CD4-positive, alpha-beta memory T cell (primary cell): ENCODE measurements at places on chromosomes 2 and 18.

GRCh38 chr18:48184118-48184517 is 225.1 kb downstream of the ZBTB7C start:
- DNase-seq: no peak

DNA sequence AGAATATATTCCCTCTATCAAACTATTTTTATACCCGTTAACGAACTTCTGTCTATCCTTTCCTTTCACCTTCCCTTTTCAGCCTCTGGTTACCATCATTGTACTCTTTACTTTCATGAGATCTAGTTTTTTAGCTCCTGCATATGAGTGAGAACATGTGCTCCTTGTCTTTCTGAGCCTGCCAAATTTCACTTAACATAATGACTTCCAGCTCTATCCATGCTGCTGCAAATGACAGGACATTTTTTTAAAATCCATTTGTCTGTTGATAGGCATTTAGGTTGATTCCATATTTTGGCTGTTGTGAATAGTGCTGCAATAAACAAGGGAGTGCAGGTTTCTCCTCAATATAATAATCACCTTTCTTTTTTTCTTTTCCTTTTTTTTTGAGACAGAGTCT is 8.2 kb upstream of the CCDC195 start:
- no peak for DNase-seq

DNA sequence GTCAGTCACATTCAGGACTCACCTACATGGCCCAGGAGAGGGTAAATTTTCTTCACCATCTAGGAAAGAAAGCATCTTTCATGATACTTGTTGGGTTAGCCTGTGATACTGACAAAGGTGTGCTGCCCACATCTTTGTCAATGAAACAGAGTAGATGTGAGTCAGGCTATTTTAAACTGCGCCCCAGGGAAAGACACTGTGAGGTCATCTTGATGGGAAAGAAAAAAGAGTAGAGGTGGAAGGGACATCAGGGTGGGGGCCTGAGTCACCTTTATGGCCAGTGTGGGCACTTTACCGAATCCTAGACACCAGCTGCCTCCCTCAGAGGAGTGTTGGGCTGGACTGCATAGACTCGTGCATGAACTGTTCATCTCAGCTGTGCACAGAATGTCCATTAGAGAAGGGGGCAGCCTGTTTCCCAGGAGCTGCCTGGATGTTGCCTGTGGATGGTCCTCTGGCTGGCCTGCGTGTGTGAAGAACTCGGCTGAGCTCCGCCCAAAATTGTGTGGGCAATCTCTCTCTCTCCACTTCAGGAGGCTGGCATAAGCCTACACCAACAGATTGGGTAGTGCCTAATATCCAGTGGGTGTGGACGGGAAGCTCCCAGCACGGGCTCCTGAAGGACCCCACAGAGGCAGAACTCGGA is 278.7 kb upstream of the PXDN start:
- DNase-seq: no peak

DNA sequence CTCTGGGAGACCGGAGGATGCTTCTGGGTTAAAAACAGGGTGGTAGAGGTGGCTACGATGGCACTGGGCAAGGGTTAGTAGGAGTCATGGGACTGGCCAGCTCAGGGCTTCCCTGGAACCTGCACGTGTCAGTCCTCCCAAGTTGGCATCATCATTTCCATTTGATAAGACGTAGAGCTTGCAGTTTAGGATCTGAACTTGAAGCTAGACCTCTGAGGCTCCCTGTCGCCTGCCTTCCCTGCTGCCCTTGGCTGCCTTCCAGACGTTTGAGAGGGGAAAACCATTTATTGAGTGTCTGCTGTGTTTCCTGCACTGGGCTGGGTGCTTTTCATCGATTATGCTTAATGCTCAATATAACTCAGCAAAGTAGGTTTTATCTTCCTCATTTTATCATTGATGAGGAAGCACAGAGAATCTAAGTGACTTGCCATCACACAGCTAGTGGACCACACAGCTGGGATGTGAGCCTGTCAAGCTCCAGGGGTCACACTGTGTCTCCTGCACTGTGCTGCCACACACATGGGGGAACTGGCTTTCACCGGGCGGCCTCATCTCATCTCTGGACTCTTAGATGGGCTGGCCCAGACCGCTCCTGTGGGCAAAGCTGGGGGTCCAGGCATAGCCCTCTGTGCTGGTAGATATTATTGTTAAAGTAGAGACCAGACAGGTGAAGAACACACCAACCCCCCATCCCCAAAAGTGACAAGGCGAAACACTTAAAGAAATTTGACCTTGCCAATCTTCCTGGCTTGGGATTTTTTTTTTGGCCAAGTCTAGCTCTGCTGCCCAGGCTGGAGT is 7.8 kb downstream of the NT5DC4 start:
- DNase-seq: no peak

- no peak for DNase-seq
Measured at GRCh38 chr18:45316127-45316526, 299.1 kb upstream of the SLC14A2 start.

- DNase-seq: no peak
Measured at GRCh38 chr2:26495705-26496297, 17.9 kb upstream of the OTOF start.

DNA sequence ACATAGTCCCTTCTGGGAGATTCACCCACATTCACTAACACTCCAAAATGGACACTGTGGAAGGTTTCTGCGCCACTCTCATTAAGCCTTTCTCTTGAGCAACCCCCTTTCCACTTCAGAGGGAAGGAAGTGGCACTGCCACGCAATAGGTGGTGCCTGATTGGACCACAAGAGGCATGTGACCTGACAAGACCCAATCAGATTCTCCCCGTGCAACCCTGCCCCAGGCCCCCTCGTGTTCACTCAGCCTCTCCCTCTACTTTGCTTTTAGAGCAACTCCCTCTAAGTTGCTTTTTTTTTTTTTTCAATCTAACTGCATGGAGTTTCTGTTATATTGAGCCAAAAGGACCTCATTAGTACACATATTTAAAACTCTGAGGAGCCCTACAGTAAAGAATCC is 158.0 kb downstream of the EN1 start:
- DNase-seq: no peak

- no peak for DNase-seq
Measured at GRCh38 chr2:191618786-191619185, 59.1 kb upstream of the NABP1 start.

DNA sequence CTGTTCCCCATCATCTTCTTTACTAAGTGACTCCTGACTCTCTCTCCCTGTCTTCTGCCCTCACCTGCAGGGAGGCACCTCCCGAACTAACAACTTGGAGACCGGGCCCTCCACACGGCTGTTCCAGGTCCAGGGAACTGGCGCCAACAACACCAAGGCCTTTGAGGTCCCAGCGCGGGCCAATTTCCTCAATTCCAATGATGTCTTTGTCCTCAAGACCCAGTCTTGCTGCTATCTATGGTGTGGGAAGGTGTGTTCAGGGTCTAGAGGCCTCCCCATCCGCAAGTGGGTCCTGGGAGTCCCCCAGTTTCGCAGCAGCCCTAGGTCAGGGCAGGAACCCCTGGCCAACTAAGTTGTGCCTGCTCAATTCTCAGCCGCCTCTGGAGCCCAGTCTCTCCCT is 15.5 kb downstream of the VIL1 start:
- no peak for DNase-seq

- DNase-seq: no peak
Measured at GRCh38 chr2:240731178-240731545, 39.5 kb downstream of the AQP12A start.

DNA sequence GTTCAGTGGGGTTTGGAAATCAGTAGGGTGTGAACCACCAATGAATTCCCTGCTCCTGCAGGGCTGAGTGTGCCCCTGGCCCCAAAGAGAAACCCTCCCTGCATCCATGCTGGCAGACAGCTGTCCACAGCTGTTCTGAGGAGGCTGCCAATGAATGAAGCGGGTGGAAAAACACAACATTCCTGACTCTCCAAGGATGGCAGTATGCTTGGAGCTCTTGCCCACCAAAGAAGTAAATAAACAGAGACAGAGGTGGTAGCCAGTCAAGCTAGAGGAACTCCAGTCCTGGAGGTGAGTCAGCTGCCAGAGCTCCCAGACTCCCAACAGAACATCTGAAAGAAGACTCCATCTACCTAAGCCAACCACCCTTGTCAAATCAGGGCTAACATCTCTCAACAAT is 6.2 kb downstream of the ZBTB7C start:
- no peak for DNase-seq

DNA sequence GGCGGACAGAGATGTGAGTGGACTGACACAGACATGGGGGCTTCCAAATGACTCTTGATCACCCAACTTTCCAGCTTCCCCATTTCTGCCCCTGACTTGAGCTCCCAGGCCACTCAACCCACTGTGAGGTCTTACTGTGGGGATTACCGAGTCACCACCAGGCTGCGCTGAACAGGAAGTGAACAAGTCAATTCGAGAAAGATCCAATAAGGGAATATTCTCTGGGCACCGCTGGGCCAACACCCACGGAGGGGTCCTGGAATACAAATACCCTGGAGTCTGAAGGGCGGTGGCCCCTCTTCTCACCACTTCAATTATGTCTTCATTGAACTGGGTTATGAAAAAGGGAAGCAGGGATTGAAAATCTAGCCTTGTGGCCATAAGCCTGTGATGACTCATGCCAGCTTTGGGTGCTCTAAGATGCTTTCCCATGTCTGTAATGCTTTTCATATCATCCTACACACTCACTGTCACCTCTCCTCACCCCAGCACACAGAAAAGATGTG is 37.7 kb downstream of the BCL11A start:
- no peak for DNase-seq

- DNase-seq: peak; percentile 15
Measured at GRCh38 chr2:106269591-106270291, 75.6 kb upstream of the UXS1 start.

DNA sequence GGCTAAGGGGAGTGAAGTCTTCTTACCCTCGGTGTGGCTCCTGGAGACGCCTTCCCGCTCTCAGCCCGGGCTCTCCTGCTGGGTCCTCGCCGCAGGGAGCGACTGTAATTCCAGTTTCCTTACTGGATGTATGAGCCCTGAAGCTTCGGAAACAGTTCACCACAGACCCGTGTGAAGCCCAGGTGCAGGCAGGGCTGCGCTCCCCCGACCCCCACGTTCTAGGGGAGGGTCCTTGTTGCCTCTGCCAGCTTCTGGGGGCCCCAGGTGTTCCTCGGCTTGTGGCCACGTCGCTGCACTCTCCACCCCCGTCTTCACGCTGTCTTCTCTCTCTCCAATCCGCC is 5.1 kb upstream of the ASB1 start:
- DNase-seq: no peak

DNA sequence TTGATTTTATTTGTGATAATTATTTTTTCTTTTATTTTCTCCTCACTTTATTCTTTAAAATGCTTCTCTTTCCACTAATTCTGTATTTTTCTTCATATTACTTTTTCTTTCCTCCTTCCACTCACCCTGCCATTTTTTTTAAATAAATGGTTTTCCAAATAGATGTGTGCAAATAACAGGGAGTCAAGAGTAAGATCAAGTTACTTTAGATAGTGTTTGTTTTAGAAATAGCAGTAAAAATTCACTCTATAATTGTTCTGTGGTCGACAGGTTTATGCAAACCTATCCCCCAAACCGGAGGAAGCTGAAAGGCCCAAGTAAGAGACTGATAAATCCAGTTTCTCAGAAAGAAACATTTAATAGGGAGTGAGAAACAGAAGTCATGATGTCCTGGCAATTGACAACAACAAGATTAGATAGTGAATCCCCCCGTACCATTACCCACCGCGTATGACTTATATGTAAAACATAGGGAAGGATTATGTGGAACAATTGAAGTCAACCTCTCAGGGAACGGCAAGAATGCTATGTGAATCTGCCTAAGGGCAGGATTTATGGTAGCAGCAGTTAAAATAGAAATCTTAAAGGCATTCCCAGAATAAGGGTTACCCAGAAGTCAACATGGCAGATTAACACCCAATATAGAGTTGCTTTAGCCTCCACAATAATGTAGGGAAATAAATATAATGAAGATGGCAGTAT is 75.5 kb downstream of the KYNU start:
- DNase-seq: no peak

- DNase-seq: no peak
Measured at GRCh38 chr2:124647663-124648062, 622.6 kb downstream of the CNTNAP5 start.

DNA sequence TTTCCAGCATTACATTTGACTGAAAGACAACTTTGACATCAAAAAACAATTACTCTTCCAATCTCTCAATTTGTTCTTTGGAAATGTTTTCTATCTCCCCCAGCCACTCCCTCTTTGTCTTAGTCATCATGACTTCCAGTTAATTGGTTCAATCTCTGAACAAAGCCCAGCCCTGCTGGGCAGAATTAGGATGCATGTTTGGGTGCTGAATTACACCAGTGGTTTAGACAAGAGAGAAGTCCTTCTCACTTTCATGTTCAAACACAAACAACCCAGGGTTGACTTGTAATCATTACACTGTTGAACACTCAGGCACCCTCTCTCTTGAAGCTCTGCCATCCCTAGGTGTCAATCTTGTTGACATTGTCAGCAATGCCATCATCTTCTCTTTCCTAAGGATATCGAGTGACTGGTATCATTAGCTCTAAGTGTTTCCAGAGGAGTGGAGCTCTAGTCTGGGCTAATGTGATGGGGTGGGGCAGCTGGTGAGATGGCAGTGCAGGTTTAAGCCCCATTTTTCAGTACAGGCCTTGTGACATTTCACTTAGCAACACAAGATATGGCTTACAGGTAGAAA is 90.8 kb upstream of the MEIS1 start:
- DNase-seq: no peak

DNA sequence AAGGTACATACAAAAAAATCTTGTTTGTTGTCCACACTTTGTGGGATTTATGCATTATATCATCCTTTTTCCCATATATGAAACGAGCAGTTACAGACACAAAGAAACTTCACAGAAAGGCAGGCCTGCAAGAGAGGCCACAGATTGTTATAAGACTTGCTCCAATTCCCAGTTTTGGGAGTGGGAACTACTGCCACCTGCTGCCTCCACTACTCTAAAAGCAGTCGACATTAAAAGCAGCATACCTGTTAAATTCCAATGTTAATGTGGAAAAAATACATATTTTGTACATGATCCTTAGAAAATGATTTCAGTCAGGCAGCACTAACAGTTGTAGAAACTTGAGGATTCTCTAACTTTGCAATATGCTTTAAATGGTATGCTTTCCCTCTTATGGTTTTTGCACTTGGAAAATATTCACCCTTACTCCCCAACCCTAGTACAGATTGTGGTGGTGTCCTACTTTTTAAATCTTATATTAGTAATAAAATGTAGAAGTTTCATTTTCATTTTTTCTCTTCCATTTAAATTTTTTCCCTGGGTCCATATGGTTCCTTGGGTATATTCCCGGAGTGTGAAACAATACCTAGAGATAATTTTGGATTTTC is 37.9 kb downstream of the SLC38A11 start:
- DNase-seq: no peak

DNA sequence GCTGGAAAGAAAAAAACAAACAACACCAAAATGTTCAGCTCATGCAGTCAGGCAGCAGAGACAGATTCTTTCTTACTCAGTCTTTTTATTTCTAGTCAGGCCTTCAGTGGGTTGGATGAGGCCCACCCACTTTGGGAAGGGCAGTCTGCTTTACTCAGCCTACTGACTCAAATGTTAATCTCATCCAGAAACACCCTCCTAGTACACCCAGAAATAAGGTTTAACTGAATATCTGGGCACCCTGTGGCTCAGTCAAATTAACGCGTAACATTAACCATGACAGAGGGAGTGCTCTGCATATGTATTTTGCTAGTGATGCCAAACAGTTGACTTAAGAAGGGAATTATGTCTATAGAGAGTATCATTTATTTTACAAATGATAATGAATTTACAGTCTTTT is 401.6 kb downstream of the PARD3B start:
- DNase-seq: no peak
